ENCODE measurements at places on chromosomes 16 and 17. TPM values are rescaled to one million over a fixed set of nuclear protein-coding genes. Genes with fewer than 3 reads are reported as not detected.

- H3K4me3 ChIP-seq: no peak overlapping the region
- H3K4me1 ChIP-seq: no peaks in the 10 kb centered on the region
- H3K27me3 ChIP-seq: peaks cover 72% of the 10 kb centered on the region
- no peaks in the 10 kb centered on the region for H3K36me3 ChIP-seq
- DNase-seq: no peak
Measured at GRCh38 chr17:48711128-48711527, 11.2 kb downstream of the PRAC1 start.

- no peak for DNase-seq
- H3K4me3 ChIP-seq: no peak overlapping the region
Measured at GRCh38 chr17:39062846-39063680, 88.4 kb downstream of the PLXDC1 start.

GRCh38 chr17:73643001-73643851 is 1.0 kb downstream of the SDK2 start:
- DNase-seq: peak; percentile 48
- H3K27ac ChIP-seq: no peak overlapping the region
- H3K4me1 ChIP-seq: peaks cover 14% of the 10 kb centered on the region
- H3K36me3 ChIP-seq: no peaks in the 10 kb centered on the region

- H3K36me3 ChIP-seq: peaks cover 19% of the 10 kb centered on the region
- no peaks in the 10 kb centered on the region for H3K27me3 ChIP-seq
- peak within 1 kb of the TSS; percentile 86 for H3K27ac ChIP-seq
- H3K4me3 ChIP-seq: peak within 1 kb of the TSS; percentile 84
- peak; percentile 78 for DNase-seq
Measured at GRCh38 chr17:7548585-7549400, at the start of gene TNFSF12. TNFSF12 (plus strand) TSS chr17:7549058; CDS start chr17:7549154, 96 bp downstream.

Gene CDK3
- total RNA-seq: 7.0 TPM

- peaks cover 3% of the 10 kb centered on the region for H3K36me3 ChIP-seq
- no peak overlapping the region for H3K4me3 ChIP-seq
- no peaks in the 10 kb centered on the region for H3K27me3 ChIP-seq
- H3K27ac ChIP-seq: no peak overlapping the region
Measured at GRCh38 chr16:53417011-53417410, 17.3 kb upstream of the RBL2 start.

- no peaks in the 10 kb centered on the region for H3K4me1 ChIP-seq
- DNase-seq: no peak
- H3K27me3 ChIP-seq: peaks cover 8% of the 10 kb centered on the region
- H3K4me3 ChIP-seq: no peak overlapping the region
- no peak overlapping the region for H3K27ac ChIP-seq
- no peaks in the 10 kb centered on the region for H3K36me3 ChIP-seq
Measured at GRCh38 chr17:80181431-80181830, 11.6 kb downstream of the CARD14 start.

- H3K4me1 ChIP-seq: no peaks in the 10 kb centered on the region
- H3K36me3 ChIP-seq: no peaks in the 10 kb centered on the region
- H3K27me3 ChIP-seq: peaks cover 3% of the 10 kb centered on the region
- DNase-seq: peak; percentile 28
Measured at GRCh38 chr17:83177611-83178532, 98.5 kb downstream of the METRNL start.

DNA sequence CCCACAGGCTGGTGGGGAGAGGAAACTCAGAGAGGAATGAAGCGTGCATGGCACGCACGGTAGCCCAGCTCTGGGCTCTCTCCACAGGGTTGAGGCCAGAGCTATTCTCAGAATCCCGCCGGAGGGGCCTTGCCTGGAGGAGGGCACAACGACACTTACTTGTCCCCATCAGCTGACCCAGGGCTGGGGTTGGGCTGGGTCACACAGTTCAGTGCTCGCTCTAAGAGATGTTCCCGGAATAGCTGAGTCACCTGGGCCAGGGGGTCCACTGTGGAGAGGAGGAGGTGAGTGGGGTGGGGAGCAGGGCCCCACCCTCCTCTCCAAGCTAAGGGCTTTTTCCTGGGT is 21.8 kb downstream of the SREBF1 start:
- H3K4me1 ChIP-seq: peaks cover 34% of the 10 kb centered on the region
- DNase-seq: no peak
- peak overlapping the region; percentile 24 for H3K27ac ChIP-seq
- H3K27me3 ChIP-seq: no peaks in the 10 kb centered on the region

DNA sequence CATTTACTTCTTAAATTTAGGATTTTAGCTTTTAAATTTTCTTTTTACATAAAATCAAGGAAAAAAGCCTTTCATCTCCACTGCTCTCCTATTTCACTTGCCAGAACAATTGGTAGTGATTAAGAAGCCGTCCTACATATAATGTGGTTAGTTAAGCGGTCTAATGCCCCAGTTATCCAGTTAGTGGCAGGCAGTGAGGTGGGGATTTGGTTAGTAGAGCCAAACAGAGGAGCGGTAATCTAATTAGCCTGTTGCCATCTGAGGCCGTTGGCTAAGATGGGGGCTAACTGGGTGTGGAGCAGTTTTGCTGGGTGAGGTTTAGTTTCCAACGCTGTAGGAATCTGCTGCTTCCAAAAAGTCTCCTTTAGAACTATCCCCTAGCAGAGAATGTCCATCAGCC is 22.4 kb downstream of the SNX11 start:
- DNase-seq: no peak
- H3K36me3 ChIP-seq: peaks cover 3% of the 10 kb centered on the region
- H3K4me1 ChIP-seq: no peaks in the 10 kb centered on the region
- H3K4me3 ChIP-seq: no peak overlapping the region

GRCh38 chr17:80257716-80258213 is 2.9 kb upstream of the RNF213 start:
- H3K27ac ChIP-seq: peak overlapping the region; percentile 95
- DNase-seq: no peak
- peaks cover 3% of the 10 kb centered on the region for H3K36me3 ChIP-seq
- no peak overlapping the region for H3K4me3 ChIP-seq

- H3K4me3 ChIP-seq: no peak overlapping the region
- H3K36me3 ChIP-seq: no peaks in the 10 kb centered on the region
- no peaks in the 10 kb centered on the region for H3K4me1 ChIP-seq
- no peak overlapping the region for H3K27ac ChIP-seq
- no peaks in the 10 kb centered on the region for H3K27me3 ChIP-seq
Measured at GRCh38 chr17:71799657-71800056, 321.2 kb upstream of the SOX9 start.

GRCh38 chr16:17602678-17603077 is 131.9 kb upstream of the XYLT1 start:
- DNase-seq: no peak
- peaks cover 4% of the 10 kb centered on the region for H3K36me3 ChIP-seq
- H3K27me3 ChIP-seq: peaks cover 7% of the 10 kb centered on the region
- peaks cover 23% of the 10 kb centered on the region for H3K4me1 ChIP-seq

DNA sequence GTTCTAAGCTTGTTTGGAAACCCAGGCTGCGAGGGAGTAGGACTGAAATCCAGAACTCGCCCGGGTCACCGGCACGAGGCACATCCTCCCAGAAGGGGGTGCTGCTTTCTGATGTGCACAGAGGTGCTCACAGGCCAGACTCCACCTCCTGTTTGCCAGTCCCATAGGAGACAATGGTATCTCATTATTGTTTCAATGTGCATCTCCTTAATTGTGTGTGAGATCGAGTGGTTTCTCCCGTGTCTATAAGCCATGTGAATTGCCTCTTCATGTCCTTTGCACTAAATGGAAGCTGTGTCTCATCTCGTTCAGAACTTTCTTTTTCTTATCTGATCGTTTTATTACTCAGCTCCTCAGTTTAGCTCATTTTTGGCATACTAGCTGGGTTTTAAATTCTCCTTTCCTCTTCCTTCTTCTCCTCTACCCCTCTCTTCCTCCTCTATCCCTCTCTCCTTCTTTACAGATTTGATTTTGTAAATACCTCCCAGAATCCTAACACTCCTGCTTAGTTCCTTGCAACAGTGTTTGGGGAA is 32.1 kb upstream of the PRKCB start:
- H3K27me3 ChIP-seq: peaks cover 5% of the 10 kb centered on the region
- H3K36me3 ChIP-seq: no peaks in the 10 kb centered on the region
- H3K4me1 ChIP-seq: peaks cover 16% of the 10 kb centered on the region
- peak; percentile 86 for DNase-seq
- H3K27ac ChIP-seq: no peak overlapping the region
- H3K4me3 ChIP-seq: peak overlapping the region; percentile 25

Gene FBXL16
- total RNA-seq: 7.5 TPM

DNA sequence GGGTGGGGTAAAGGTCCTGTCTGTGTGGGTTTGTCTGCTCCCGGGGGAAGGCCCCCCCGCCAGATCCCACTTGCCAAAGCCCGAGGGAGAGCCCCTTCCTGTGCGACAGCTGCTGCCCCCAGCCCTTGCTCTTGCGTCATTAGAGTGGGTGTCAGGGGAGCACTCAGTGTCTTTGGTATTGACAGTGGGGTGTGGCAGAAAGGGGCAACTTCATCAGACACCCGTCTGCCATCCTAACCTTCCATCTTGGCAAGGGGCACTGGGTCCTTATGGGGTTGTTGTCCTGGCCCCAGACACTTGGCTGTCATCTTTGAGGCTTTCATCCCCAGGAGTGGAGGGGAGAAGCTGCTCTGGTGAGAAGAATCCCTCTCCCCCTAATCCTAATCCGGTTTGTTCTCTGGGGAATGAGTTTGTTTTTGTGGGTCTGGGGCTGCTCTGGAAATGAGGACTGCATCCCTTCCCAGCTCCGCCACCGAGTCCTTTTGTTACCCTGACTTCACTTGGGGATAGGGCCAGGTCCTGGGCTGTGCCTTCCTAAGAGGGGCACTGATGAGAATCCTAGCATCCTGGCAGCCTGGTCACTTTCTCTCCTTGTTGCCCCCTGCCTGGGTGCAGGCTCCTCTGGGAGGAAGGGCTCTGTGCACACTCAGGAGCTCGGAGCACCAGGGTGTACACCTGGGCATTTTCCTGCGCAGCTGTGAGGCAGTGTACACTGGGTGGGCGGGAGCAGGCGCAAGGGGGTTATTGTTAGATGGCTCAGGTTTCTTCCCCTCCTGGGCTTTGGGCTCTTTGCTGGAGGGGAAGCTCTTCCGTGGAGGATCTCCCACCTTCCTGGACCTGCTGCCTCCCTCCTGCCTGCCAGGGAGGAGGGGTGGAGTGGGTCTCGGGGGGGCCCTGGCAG is 21.1 kb downstream of the GJD3 start:
- H3K36me3 ChIP-seq: peaks cover 12% of the 10 kb centered on the region
- peak overlapping the region; percentile 11 for H3K4me3 ChIP-seq
- no peaks in the 10 kb centered on the region for H3K27me3 ChIP-seq
- H3K4me1 ChIP-seq: peaks cover 78% of the 10 kb centered on the region
- H3K27ac ChIP-seq: no peak overlapping the region

DNA sequence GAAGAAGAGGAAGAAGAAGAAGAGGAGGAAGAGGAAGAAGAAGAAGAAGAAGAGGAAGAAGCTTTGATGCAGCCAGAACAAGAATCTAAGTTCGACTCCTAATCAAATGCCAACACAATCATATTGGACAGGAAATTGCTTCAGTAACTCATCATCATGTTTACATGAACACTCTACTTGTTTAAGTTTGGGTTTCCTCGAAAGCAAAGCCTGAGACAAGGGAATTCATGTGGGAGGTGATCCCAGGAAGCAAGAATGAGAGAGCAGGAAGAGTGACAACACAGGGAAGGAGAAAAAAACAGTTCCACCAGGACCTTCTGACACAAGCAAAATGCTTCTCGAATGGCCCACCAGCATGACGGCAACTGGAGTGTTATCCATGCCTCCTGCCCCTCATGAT is 279.0 kb downstream of the PMP22 start:
- H3K27me3 ChIP-seq: peaks cover 2% of the 10 kb centered on the region
- no peaks in the 10 kb centered on the region for H3K36me3 ChIP-seq
- H3K27ac ChIP-seq: no peak overlapping the region
- H3K4me1 ChIP-seq: no peaks in the 10 kb centered on the region

- DNase-seq: no peak
- H3K36me3 ChIP-seq: no peaks in the 10 kb centered on the region
- no peaks in the 10 kb centered on the region for H3K4me1 ChIP-seq
- no peak overlapping the region for H3K4me3 ChIP-seq
- H3K27me3 ChIP-seq: no peaks in the 10 kb centered on the region
- no peak overlapping the region for H3K27ac ChIP-seq
Measured at GRCh38 chr16:83113811-83114210, 487.0 kb downstream of the CDH13 start.

DNA sequence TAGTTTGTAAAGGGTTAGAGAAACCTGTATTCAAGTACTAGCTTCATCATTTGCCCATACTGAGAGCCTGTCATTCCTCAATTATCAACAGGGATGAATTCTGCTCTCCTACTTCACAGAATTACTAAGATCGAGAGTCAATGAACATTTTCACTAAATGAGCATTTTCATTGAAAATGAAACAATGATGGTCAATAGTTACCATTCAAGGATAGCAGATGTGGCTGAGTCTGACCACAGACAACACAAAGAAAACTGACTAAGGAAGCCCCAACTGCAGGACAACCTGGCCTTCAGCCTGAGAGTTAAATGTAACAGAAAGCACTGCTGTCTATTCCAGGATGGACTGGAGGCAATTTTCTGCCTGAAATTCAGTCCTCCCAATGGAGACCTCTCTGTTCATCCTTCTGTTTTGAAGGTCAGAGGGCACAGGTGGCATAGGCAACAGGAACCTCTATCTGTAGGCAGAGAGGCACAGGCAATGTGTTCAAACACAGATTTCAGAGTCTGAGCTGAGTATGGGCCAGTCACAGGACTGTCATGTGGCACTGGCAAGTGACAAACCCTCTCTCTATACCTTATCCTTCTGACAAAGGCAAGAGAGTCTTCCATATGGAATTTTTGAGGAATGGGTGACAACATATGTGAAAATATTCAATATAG is 19.5 kb downstream of the TRAF4 start:
- DNase-seq: peak; percentile 54
- H3K4me3 ChIP-seq: no peak overlapping the region
- peaks cover 19% of the 10 kb centered on the region for H3K36me3 ChIP-seq
- peaks cover 42% of the 10 kb centered on the region for H3K4me1 ChIP-seq

Gene CLDN9
- 0.15 TPM for total RNA-seq

Gene PRDM7
- not detected for total RNA-seq

Gene HS3ST3B1
- total RNA-seq: 6.9 TPM

Gene TOX3
- total RNA-seq: not detected

DNA sequence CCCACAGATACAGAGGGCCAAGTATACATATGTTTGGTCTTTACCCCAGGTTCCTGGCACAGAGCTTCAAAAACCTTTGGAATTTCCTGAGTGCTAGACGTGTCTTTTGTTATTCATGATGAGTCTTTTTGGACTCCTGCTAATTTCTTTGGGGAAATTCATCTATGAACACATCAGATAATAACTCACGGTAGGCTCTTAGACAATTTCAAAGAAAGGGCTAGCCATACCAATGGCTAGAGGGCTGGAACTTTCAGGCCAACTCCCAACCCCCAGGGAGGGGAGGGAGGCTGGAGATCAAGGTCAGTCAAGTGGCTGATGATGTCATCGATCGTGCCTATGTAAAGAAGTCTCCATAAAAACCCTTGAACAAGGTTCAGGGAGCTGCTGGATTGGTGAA is 101.9 kb downstream of the STX8 start:
- peaks cover 33% of the 10 kb centered on the region for H3K4me1 ChIP-seq
- no peak overlapping the region for H3K4me3 ChIP-seq
- peaks cover 6% of the 10 kb centered on the region for H3K36me3 ChIP-seq
- H3K27me3 ChIP-seq: no peaks in the 10 kb centered on the region
